ENCODE measurements at places on chromosomes 2 and 18.

- no peak for DNase-seq
Observed at GRCh38 chr2:55604027-55604565, 13.3 kb downstream of the PPP4R3B start.

DNA sequence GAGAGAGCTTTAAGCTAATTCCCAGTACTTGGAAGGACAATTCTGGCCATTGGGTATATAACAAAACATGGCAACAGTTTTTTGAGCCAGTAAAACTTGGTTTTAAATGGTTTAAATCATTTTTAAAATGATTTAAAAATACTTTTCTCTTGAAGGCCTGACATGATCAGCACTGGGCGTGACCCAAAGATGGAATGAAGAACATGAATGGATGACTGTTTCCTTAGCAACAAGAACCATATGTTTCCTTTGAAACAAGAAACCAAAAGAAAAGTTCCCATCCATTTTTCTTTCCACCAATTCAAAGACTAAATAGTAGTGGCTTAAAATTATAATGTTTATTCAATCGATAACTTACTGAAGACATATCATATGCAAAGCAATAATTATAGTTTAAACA, 348.3 kb upstream of the FIGN start:
- DNase-seq, result no peak

- DNase-seq, result no peak
Observed at GRCh38 chr2:142574388-142574787, 303.1 kb upstream of the KYNU start.

DNA sequence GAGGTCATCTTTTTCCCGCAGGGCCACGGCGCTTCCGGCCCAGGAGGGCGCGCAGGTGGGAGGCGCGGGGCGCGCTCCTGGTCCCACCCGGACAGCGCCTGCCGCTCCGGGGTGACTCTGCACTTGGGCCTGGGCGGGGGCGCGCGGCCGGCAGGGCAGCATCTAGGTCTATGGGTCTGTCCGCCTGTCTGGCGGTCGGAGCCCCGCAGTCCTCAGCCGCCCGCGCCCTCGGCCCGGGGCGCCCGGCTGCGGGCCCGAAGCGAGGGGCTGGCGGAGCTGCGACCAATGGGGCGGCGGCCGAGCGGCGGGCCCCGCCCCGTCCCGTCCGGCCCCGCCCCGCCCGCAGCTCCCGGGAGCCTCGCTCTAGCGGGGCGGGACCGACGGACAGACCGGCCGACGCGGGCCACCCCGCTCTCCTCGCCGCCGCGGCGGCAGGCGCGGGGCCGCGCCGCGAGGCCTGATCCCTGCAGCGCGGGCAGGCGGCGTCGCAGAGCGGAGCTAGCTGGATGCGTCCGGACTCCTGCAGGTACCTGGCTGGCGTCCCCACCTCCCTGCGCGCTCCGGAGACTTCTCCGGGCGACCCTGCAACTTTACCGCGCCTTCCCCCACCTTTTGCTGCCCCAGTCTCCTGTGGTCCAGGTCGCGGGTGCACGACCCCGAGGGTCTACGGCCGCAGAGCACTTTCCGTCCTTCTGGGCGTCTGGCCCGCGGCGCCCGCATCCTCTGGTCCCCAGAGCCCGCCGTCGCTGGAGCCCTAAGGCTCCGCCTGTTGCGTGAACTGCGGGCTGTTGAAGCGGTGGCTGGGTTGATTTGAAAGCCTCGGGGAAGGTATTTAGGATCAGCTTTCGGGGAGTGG, at the start of gene KCNS3:
Gene KCNS3 (plus strand): TSS at position 387 of the 856 bp plus-strand sequence. CDS start 52,342 bp downstream, outside the sequence.
- DNase-seq, result no peak

GRCh38 chr18:60485201-60485600, 112.6 kb upstream of the MC4R start:
- DNase-seq, result peak; percentile 3

DNA sequence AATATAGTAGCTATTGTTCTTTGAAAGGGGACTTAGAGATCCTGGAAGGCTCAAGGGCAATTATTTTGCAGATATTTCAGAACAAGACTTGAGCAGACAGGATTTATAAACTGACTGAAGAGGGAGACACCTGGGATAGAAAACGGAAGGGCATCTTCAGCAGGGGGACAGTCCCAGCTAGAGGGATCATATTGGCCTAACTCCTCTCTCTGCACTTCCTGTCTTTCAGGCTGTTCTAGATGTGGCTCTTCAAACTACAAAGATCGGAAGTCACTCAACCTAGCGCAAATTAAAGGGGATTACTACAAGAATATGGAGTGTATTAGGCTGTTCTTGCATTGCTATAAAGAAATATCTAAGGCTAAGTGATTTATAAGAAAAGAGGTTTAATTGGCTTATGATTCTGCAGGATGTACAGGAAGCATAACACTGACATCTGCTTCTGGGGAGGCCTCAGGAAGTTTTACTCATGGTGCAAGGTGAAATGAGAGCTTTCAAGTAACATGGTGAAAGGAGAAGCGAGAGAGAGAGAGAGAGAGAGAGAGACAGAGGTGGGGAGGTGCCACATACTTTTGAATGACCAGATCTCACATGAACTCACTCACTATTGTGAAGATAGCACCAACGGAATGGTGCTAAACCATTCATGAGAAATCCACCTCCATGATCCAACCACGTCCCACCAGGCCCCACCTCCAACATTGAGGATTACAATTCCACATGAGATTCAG, 5.3 kb upstream of the CTIF start:
- DNase-seq, result no peak

GRCh38 chr2:39221459-39221858, 22.3 kb downstream of the CDKL4 start:
- no peak for DNase-seq

GRCh38 chr2:189679226-189679625, 4.8 kb downstream of the ANKAR start:
- DNase-seq, result no peak

DNA sequence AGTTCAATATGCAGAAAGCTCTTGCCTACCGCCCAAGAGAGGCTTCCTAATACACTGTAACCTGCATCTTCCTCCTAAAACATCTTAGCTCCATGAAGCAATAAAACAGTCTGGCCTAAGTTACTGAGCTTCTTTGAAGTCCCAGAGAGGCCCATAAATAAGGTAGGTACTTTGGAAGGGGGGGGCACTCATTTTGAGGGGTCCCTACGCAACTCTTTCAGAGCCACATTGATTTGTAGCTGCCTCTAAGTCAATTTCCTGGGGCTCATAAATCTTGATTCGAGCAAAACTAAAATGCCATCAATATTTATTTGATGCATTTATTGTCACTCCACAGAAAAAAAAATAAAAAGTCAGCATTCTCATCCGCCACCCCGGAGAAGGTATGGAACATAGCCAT, 60.4 kb upstream of the SIX2 start:
- DNase-seq, result no peak

- no peak for DNase-seq
Observed at GRCh38 chr2:207692206-207693065, 19.0 kb upstream of the CCNYL1 start.

GRCh38 chr18:57446322-57446721, 11.1 kb downstream of the ONECUT2 start:
- no peak for DNase-seq

GRCh38 chr2:165874445-165875039, 79.0 kb downstream of the TTC21B start:
- peak; percentile 60 for DNase-seq

DNA sequence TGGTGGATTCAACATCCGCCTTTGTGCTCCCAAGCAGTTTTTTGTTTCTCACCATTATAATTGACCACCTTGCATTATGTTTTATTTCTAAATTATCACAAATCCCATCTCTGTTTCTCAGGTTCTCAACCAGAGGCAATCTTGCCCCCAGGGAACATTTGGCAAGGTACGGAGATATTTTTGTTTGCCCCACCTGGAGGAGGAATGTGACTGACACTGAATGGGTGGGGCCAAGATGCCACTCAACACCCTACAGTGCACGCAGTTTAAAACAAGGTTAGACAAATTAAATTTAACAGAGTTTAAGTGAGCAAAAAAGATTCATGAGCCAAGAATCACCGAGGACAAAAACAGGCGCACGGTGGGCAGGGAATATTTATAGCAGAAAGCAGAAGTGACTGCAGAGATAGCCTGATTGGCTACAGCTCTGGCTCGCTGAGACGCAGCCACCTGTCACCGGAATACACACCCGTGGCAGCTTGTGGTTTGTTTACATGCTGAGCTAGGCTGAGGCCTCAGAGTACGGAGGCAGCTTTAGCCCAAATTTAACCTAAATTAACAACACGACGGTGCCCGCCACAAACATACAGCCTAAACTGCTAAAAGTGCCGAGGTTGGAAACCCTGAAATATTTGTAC, 150.0 kb upstream of the ALKAL2 start:
- DNase-seq, result no peak

DNA sequence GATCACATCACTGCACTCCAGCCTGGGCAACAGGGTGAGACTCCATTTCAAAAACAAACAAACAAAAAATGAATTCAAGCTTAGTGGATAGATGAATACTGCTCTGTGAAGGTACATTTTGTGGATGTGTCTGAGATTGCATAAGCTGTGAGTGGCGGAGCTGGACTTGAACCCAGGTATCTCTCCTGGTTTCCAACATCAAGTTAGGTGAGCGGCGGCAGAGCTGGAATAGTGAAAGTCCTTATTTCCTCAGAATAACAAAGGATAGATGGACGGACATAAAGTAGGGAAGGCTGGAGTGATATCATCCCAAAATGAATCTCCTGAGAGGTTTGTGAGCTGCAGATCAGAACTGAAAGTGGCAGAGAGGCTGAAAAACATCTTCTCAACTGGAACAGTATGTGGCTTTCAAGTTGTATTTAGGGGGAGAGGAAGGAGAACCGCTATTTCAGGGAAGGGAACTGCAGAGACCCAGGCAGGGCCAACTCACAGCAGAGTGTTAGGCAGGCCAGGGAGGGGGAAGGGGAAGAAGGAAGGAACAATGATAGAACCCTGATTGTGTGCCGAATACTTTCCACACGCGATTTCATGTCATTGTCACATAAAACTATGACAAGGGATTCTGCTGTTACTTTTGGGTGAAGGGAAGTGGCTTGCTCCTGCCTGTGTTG, 106.2 kb downstream of the LPIN1 start:
- no peak for DNase-seq

GRCh38 chr2:48954311-48954710, 198.8 kb upstream of the LHCGR start:
- DNase-seq, result no peak

DNA sequence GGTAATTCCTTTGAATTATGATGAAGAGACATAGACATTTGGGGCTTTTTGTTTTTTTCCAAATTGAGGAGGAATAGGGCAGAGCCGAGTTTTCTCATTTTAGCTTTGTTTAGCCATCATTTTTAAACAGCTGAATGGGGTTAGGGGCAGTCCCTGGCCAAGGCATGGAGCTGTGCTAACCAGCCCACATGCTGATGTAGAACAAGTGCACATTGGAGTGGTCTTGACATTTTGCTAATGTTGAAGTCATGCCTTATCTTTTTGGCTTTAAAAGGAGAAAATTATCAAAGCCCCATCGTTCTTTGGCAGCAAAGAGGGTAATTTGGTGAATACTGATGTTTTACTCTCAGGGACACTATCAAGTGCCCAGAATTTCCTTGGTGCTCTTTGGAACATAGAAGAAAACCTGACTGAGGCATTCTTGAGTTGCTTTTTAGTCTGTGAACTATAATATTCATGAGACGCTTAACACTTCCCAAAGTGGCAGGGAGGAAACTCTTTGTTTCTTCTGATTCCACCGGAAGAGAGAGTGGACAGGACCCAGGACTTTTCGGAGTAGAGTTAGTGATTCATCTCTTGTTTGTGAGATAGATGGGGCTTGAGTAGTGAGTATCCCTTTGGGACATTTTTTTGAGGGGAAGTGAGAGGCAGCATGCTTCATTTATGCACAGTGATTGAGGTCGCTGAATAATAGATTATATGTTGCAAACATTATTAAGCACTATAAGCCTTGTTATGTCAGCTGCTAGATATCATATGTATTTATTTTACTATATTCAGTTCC, 45.0 kb downstream of the MTA3 start:
- DNase-seq, result no peak

DNA sequence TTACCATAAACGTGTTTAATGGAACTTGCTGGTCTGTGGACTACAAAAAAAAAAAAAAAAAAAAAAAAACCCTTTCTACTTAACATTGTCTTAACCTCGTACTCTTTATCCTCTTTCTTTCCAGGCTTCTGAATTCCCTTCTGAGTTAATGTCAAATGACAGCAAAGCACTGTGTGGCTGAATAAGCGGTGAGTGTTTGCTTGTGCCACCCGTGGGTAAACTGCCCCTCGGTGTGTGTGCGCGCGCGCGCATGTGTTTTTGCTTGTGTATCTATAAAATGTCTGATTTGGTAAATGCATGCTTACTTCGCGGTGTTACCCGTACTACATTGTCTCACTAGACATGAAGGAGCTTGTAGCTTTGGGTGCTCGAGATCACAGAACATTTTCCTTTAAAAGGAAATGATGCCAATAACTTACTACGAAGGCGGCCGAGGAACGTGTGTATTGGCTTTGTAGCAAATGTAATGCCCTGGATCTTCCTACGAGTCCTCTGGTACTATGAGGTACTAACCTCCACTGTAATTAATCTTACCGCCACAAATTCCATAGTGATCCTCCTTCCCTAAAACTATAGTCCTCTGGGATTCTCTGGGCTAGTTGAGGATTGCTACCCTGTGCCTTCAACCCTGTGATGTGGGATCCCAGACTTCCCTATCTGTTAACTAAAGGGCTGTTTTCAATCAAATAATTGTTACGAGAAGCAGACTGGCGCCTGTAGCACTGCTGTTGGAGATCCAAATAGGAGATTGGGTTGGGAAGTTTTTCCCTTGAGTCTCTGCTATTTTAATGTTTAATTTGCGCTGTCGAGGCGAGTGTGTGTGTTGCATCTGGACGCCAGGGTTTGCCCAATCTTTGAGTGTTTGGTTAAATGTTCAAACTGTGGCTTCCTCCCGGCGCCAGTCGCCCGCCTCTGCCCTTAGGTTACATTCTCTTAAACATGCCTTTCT, 1.1 kb downstream of the ID2 start:
- DNase-seq, result no peak

DNA sequence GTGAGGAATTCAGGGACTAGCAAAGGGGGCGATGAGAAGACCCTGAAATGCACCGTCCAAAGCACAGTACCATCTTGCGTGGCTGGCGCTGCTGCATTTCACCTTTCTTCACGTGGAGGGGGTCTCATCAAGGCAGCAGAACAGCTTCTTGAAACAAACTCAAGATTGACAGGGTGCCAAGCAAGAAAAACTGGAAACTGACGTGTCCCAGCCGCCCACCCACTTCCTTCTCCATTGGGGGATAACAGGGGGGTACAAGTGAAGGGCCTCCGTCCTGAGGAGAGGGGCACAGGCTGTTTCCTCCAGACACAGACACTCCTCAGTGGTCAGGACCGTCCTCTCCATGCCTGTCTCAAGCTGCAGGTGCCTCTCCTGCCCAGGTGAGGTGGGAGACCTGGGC, 32.5 kb downstream of the HDAC4 start:
- DNase-seq, result no peak

- peak; percentile 98 for DNase-seq
Observed at GRCh38 chr2:235577404-235578330, 83.8 kb downstream of the AGAP1 start.

DNA sequence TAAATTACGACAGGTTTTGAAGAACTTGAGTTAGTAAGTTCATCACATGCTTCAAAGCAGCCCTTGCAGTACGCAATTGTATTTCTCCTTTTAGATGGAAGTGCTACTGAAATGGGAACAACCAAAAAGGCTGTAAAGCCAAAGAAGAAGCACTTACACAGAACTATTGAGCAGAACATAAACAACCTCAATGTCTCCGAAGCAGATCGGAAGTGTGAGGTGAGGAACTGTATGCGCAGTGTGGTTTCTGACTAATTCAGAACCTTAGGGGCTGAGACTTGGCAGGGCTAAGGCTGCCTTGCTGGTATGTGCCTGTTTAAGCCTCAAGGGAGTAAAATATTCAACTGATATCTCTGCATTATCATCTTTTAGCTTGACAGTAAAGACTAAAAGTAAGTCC, 8.4 kb downstream of the NCAPH start:
- no peak for DNase-seq
